ENCODE measurements at places on chromosomes 1 and 21. TPM values are rescaled to one million over a fixed set of nuclear protein-coding genes. Genes with fewer than 3 reads are reported as not detected.

The TPM3 gene
- 457 TPM for total RNA-seq

The TMCO1 gene
- total RNA-seq: 178 TPM

The AKNAD1 gene
- 2.2 TPM for total RNA-seq

The OR2L8 gene
- total RNA-seq: not detected

The ROR1 gene
- 8.7 TPM for total RNA-seq

The KDF1 gene
- 0.21 TPM for total RNA-seq

The CAPN9 gene
- not detected for total RNA-seq

The CASQ1 gene
- not detected for total RNA-seq

The PTGER3 gene
- not detected for total RNA-seq

The TCEA3 gene
- total RNA-seq: 0.38 TPM

The FAM177B gene
- not detected for total RNA-seq

The PLA2G2E gene
- not detected for total RNA-seq

The CD1D gene
- total RNA-seq: 0.08 TPM

The ADORA3 gene
- total RNA-seq: not detected

The OR2T33 gene
- total RNA-seq: not detected

The FRRS1 gene
- total RNA-seq: 2.2 TPM

The RAB7B gene
- 1.1 TPM for total RNA-seq

The LRRIQ3 gene
- 0.74 TPM for total RNA-seq

The SERINC2 gene
- total RNA-seq: 26.9 TPM

The PIK3C2B gene
- 8.0 TPM for total RNA-seq

The CHRNB2 gene
- total RNA-seq: 0.47 TPM

The DMBX1 gene
- 0.61 TPM for total RNA-seq

The SEC16B gene
- total RNA-seq: 0.68 TPM

All from A549 treated with Hydrocortisone at 1 μM for 4 hours (cell line).